ENCODE measurements at places on chromosomes 16 and 17.

GRCh38 chr16:3243882-3244281, 8.9 kb upstream of the ZNF200 start:
- DNase-seq, result no peak

DNA sequence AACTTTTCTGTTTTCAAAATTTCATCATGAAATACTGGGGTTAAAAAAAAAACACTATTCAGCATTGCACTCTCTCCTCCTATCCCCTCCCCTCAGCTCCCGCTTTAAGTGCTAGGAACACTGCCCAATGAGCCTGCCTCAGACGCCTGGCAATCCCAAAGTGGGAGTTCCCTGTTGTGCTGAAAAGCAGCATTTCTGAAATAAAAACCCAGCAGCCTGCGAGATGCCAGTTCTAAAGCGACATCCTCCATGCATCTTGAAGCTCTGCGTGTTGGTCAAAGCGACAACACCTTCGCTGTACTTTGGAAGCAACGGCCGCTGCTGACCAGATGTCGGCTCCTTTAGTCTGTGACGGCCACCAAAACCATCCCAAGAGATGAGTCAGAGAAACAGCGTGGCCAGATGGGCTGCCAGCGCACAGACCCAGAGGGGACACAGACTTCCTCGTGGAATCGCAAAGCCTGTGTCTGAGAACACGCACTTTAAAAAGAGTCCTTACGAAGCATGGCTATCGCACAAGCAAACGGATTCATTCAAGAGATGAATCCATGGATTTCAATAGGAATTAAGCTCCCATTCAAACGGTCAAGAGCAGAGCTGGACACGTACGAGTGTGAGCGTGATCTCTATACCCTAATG, 32.8 kb downstream of the FBXO31 start:
- DNase-seq, result peak; percentile 89

- DNase-seq, result peak; percentile 56
Observed at GRCh38 chr17:42276609-42277341, 584 bp upstream of the STAT5B start.

GRCh38 chr17:307741-308507, 44.7 kb downstream of the RPH3AL start:
- DNase-seq, result peak; percentile 94

- DNase-seq, result no peak
Observed at GRCh38 chr17:73533127-73533526, 111.1 kb downstream of the SDK2 start.

GRCh38 chr16:84608282-84608681, 9.6 kb downstream of the COTL1 start:
- no peak for DNase-seq

- DNase-seq, result no peak
Observed at GRCh38 chr17:67479148-67479547, 102.1 kb downstream of the PITPNC1 start.

DNA sequence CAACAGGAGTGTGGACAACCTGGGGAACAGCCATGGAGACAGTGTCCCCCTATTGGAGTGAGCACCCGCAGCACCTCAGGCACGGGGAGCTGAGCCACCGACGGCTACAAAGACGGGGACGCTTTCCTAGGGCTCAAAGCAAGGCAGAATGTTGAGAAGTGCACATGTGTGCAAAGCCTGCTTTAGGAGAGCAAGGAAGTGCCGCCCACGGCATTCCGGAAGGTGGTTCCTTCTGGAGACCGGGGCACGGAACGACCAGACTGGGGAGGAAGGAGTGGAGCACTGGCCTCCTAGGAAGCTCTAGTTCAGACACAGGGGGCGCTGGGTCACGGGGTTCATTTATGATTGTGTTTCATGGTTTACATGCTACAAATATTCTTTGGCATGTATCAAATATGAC, 52.2 kb downstream of the TBC1D16 start:
- no peak for DNase-seq

GRCh38 chr16:52077607-52078006, 469.3 kb downstream of the TOX3 start:
- no peak for DNase-seq

- no peak for DNase-seq
Observed at GRCh38 chr16:74601126-74601871, 5.6 kb downstream of the GLG1 start.

DNA sequence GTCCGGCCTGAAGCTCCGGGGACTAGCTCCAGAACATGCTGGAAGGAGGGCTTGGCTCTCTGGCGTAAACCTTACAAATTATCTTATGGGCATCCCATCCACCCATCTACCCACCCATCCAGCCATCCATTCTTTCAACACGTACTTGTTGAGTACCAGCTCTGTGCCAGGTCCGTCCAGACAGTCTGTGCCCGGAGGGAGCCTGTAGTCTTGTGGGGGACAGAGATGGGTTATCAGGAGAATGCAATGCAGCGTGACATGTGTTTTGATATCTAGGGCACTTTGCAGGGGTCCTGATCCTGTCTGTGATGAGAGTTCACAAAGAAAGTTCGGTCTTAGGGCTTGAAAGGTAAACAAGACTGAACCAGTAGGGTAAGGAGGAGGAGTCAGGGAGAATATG, 4.1 kb upstream of the SLC13A2 start:
- no peak for DNase-seq

GRCh38 chr16:88461331-88462269, 8.5 kb downstream of the ZFPM1 start:
- DNase-seq, result peak; percentile 97

DNA sequence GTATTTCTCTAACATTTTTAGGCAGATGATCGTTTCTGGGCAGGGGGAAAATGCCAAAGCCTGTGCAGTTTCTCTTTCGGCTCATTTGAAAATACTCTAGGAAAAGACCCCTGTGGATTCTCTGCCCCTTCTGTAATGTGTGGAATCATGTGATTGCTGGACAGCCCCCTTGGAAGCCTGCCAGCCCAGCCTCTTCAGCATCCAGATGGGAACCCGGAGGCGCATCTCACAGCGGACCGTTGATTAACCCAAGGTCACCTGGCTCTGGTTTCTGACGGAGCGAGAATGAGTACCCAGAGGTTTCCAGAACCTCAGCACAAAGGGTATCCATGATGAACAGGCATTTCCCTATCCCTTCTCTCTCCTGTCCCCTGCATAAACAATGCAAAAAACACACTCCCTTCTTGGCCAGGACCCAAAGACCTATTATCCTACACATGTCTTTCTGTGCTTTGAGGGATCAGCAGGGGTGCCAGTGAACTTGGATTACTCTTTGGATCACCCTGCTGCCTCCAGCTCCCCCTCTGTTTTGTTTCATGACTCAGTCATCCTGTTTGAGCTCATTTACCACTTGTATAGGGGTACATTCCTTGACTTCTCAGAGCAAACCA, 957.1 kb upstream of the RBFOX1 start:
- DNase-seq, result no peak

DNA sequence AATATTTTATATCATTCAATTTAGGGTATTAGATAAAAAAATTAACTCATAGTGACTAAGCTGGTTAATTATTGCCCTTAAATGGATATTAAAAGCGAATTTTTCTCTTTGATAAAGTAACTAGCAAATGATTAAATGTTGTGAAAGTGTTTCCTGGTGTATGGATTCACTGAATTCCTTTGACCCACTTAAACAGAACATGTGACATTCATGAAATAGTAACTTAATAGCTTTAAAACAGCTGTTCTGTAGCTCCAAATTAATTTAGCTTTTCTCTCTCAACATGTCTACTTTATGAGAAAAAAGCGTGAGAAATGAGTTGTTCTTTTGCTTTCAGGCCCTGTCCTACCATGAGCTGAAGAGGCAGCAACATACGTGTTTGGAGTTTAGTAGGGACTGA, 36.4 kb upstream of the APPBP2 start:
- DNase-seq, result no peak

- peak; percentile 82 for DNase-seq
Observed at GRCh38 chr16:85029408-85029784, 1.8 kb downstream of the KIAA0513 start.

DNA sequence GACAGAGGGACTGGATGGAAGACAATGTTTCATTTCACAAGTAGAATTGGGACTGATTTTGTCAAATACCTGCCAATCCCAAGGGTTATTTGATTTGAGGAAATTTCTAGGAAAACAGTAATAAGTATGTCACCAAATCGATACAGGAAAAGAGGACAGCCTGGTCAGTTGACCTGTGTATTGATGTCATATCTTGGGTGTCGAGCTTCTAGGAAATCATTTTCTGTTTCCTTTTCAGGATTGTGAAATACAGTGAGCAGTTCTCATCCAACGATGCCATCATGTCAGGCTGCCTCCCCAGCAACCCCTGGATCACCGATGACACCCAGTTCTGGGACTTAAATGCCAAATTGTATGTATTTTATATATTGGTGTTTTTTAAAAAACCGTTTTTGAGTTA, 56.1 kb downstream of the RGS9 start:
- no peak for DNase-seq

DNA sequence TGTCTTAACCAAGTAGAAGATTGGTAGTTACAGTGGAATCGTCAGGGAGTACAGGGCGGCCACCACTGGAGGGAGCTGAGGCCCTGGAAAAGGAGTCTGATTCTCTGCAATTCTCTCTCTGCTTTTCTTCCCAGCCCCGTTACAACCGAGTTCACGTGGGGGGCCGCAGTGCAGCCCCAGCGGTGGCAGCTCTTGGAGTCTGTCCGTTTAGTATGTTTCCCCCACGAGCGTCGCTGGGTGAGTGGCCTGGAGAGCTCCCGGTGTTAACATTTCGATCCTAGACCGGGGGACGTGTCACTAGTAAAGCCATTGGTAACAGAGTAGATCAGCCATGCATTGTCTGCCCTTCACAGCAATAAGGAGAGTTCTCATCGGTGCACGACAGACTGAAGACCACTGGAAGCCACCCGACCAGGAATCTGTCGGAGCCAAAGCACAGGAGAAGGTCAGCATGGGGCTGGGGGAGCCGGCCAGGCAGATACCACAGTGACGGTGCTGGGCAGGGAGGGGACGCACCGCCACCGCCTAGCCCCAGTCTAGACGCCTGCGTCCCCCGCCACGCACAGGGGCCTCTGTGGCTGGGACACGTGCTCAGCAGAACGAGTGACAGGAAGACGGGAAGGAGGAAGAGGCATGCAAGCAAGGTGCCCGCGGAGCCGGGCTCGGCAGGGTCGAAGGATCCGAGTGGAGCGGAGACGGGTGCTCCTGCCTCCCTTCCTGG, 15.7 kb downstream of the SLC16A3 start:
- peak; percentile 19 for DNase-seq

DNA sequence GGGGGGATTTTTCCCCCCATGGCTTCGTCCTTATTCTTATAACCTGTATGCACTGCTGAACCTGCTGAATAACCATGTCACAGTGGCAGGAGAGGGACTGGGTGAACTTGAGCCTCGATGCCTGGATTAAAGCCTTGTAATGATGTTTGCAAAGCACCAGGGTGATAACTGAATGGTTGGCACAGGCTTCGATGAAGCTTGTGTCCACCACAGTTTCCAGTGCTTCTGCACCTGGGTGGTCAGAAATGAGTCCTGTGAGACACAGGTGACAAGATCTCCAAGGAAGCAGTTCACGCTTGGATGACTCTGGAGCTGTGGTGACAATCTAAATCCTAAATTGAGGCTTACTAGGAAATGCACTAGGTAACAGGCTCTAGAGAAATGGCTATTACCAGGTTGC, 729.3 kb downstream of the MAF start:
- no peak for DNase-seq

DNA sequence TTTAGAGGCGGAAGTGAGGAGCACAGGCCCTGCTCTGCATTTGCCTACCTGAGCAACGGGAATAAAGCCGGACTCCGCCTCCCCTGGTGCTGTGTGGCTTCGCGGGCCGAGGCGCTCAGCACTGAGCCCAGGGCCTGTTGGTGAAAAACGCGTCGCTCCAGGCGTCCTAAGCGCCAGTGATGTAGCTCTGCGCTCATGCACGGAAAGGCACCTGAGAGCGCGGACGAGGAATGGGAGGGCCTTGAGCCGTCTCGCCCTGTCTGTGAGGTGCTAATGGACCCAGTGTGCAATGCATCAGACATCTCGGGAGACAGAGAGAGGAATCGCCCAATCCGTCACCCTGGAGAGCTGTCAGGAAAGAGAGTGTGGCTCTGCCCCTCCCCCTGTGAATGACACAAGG, 17.2 kb upstream of the ATP2A3 start:
- DNase-seq, result no peak

GRCh38 chr17:41835214-41835799, 725 bp downstream of the NT5C3B start:
- no peak for DNase-seq

DNA sequence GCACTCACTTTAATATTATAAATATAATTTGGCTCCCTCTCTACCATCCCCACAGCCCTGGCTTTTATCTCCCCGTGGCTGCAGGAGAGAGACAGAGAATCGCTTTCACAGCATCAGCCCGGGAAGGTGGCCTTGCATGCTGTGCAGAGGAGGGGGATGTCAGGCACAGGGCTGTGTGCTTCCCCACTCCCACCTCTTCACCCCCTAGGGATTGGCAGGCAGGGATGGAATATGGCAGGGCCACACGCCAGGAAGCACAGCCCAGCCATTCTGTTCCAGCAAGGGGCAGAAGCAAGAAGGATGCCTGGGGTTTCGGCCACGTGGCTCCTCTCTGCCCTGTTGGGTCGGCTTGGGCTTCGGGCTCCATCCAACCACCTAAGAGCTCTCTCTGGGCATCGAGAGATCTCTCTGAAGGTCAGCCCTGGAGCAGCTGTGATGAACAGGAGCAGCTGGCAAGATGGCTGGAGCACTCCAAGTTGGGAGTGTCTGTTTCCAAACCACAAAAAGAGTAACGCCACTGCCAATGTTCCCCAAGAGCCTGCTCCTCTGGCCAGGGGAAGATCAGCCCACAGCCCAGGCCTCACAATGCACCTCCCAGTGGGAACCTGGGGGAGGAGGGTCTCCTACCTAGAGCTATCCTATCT, 223.2 kb downstream of the C16orf78 start:
- no peak for DNase-seq

DNA sequence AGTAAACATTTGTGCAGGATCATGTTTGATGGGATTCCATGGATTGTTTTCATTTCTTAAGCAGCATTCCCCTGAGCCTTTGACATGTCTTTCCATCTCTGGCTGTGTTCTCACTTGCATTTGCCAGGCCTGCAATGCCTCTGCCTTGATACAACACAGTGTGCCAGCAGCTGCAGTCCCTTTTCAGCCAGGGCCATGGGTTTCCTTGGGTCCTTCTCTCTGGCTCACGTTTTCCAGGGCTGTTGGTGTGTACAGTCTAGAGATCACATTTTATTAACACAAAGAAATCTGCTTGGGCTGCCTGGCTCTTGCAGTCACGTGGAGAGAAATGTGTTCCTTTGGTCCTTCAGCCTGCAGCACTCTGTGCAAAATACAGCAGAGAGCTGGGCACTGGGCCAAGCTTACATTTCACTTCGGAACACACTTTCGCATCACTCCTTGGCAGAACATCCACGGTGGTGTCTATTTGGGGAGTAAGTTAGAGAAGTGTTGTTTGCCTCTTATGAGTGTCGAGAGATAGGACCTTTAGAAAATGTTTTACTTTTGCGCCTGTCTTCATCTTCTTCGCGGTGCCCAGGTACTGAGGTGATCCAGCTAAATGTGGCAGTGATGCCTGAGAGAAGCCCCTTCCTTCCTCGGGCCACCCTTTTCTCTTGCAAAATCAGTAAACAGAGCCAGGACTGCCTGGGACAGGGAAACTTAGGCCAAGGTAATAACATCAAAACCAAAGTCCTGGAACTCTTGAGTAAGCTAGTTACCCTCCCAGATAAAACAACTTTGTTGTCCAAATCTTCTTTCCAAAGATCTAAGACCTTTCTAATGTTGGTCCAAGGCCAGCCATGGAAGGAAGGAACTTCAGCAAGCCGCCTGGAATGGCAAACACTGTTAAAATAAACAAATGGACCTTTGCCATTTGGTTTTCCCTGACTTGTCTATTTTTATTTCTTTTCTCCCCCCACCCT, 20.9 kb downstream of the HLF start:
- peak; percentile 91 for DNase-seq

GRCh38 chr17:51185763-51186332, 19.6 kb downstream of the NME2 start:
- no peak for DNase-seq

All from umbilical cord (tissue), 2 donors.